Stimulated activated CD8-positive, alpha-beta memory T cell treated with anti-CD3 and anti-CD28 coated beads, Interleukin-15, amount 100 ng/mL, for 24 hours (primary cell): ENCODE measurements at places on chromosomes 2 and 18.

DNA sequence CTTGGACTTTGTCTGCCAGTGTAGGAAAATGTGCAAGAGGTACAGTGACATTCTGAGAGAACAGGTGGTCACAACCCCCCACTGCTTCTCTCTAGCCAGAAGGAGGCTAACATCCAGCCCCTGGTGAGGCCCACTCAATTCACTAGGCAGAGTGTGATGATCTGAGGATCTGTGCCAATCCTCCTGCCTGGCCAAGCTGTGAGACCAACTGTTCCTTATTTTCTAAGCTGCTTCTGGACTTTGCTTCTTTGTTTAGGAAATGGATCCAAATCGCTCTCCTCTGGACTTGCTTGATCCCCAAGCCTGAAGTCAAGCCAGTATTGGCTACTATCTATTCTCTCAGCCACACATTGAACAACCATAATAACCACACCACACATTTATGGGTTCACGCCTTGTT is 202.8 kb downstream of the PIK3C3 start:
- no peak for DNase-seq

- DNase-seq: no peak
Measured at GRCh38 chr2:116975608-116976007, 838.9 kb upstream of the DDX18 start.

GRCh38 chr2:10926191-10926820 is 14.6 kb downstream of the KCNF1 start:
- DNase-seq: no peak

DNA sequence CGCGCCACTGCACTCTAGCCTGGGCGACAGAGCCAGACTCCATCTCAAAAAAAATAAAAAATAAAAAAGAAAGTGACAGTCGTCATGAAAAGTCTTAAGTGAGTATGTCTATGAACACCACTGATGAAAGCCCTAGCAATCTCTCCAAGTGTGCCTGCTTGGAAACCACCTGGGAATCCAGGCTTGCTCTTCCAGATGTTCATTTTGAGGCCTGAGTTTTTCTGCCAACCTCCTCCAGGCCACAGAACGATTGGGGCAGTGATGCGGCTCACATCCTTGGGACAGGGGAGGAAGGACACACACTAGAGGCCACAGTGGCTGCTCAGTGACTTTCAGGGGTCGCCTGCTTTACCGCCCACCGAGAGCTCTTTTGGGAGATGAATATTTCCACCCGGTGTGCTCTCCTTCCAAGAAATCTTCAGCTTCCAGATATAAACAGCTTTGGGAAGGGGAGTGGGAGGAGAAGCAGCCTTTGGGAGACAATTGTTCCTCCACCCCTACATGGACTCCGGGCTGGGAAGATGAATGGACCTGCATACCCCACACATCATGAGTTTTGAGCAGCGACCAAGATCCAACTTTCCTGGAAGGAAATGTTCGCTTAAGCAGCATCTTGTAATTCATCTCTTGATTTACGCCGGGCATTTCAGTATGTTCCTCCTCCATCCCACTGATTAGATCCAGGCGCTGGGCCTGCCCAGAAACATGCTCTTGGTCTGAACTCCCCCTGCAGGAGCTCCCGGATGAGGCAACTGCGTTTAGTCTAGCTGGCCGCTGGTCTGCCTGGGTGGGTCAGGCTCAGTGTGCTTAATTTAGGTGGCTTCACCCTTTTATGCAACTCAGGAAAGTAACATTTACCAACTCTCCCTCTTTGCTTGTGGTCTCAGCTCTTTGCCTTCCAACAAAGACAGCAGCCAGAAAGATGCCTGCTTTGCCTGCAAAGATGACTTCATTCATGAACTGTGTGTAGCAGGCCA is 6.2 kb upstream of the ARMC9 start:
- DNase-seq: no peak

GRCh38 chr2:219687882-219688559 is 60.6 kb downstream of the SLC4A3 start:
- no peak for DNase-seq

DNA sequence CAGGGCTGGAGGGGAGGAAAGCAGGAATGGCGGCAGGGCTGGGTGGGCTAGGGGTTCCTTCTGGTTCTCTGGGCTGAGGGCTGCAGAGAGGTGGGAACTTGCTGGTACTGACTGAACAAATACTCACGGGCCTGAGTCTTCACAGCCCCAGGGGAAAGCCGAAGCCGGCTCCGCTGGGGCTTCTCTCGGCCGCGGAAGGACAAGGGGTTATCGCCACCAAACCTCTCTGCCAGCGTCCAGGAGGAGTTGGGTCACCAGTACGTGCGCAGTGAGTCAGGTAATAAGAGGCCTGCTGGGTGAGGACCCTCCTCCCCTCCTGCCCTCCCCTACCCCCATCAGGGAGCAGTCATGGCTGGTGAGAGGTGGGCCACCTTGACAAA is 13.5 kb upstream of the GMPPA start:
- no peak for DNase-seq

GRCh38 chr2:217008794-217009193 is 148.9 kb upstream of the TNP1 start:
- no peak for DNase-seq

GRCh38 chr18:44842588-44843412 is 162.1 kb downstream of the SETBP1 start:
- DNase-seq: no peak

GRCh38 chr2:234334151-234334550 is 162.7 kb downstream of the ARL4C start:
- DNase-seq: no peak

DNA sequence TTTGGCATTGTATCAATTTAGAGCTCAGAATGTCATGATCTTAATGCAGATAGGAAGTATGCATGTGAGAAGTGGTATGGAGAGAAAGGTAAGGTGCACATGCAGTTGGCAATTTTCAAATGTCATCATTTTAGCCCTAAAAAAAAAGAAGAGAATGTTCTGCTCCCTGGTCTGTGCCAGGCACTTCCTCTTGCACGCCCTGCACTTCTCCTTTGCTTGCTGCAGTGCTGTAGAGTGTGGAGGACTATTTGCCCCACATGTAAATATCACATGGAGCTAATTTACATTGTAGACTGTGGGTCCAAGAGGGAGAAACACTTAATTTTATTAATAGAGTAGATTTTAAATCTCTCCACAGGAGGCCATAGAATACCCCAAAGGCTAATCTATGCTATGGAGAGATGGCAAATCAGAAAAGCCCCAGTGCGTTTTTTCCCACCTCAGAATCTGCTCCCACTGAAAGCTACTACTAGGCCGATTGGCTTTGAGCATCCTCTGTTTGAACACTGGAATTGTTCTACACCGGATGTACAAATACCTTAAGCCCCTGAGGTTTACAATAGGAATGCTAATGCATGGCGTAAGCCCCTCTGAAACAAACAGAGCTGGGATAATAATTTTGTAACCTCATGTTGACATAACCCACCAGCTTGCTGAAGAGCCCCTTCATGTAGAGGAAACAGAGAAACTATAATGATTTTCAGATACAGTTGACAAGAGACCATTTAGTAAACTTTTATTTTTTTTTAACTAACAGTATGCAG is 137.2 kb upstream of the KLHL14 start:
- no peak for DNase-seq

DNA sequence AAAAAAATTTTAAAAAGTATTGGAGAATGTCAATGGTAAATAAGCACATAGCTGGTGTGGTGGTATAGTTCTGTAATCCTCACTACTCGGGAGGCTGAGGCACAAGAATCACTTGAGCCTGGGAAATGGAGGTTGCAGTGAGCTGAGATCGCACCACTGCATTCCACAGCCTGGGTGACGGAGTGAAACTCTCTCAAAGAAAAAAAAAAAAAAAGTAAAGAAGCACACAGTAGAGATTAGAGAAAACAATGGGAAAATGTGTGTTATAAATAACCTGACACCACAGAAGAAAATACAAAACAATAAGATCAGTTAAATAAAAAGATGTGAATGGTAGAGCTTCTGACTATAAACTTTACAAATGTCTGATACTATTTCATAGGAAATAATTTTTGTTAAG is 163.7 kb upstream of the WDSUB1 start:
- DNase-seq: no peak

- DNase-seq: no peak
Measured at GRCh38 chr2:99086385-99086784, 55.1 kb upstream of the C2orf15 start.

DNA sequence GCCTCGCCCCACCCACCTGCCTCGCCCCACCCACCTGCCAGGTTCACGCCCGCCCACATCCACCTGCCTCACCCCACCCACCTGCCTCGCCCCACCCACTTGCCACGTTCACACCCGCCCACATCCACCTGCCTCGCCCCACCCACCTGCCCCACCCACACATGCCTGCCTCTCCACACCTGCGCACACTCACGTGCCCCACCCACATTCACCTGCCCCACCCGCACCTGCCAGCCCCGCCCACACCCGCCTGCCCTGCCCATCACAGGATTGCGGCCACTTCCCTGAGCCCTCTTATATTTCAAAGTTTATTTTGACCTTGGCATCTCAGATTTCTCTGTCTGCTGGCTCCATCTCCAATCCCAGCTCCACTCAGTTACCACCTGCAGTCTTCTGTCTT is 217.5 kb upstream of the SOX11 start:
- no peak for DNase-seq

- DNase-seq: no peak
Measured at GRCh38 chr18:57469884-57470283, 34.7 kb downstream of the ONECUT2 start.

GRCh38 chr2:217858519-217859491 is 144.0 kb downstream of the TNS1 start:
- DNase-seq: no peak

GRCh38 chr2:160105366-160105765 is 43.0 kb upstream of the PLA2R1 start:
- DNase-seq: no peak

- no peak for DNase-seq
Measured at GRCh38 chr2:68216454-68217310, 35.6 kb downstream of the PPP3R1 start.

DNA sequence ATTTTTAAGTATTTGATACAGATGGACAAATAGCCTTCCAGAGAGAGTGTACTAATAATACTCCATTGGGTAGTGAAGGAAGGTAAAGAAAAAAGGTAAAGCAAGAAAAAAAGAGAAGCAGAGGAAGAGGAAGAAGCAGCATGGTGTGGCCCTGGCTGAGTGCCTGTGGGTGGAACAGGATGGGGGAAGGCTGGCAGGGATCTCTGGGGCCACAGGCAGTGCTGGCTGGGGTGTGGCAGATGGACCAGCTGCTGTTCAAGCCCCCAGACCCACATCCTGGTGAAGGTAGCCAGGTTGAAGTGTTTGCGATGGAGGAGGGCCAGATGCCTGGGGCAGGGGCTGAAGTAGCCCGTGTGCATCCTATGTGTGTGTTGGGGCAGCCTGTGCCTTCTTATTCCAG is 79.0 kb downstream of the DYSF start:
- no peak for DNase-seq

- no peak for DNase-seq
Measured at GRCh38 chr2:167602122-167602521, 645.3 kb downstream of the STK39 start.
